Mesenteric fat pad (tissue), 1 donor: ENCODE measurements at places on chromosomes 6 and 20.

- peak; percentile 49 for DNase-seq
These were observed 111.8 kb upstream of the FRMD1 start for GRCh38 chr6:168190646-168191443.

DNA sequence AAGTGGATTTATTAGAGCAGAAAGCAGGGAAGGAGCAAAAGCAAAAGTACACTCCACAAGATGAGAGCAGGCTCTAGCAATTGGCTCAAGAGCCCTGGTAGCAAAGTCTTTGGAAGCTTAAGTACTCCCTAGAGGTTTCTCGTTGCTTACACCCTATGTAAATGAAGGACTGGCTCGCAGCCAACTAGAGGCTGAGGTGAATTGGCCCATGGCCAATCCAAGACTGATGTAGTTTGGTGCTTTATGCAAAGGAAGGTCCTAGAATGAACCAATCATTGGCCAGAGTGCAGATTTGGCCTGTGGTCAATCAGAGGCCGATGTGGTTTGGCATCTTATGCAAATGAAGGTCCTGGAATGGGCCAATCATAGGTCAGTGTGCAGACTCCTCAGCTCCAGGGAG, 191.3 kb upstream of the ARID1B start:
- DNase-seq, result no peak

GRCh38 chr6:56292505-56293181, 45.3 kb upstream of the COL21A1 start:
- no peak for DNase-seq

DNA sequence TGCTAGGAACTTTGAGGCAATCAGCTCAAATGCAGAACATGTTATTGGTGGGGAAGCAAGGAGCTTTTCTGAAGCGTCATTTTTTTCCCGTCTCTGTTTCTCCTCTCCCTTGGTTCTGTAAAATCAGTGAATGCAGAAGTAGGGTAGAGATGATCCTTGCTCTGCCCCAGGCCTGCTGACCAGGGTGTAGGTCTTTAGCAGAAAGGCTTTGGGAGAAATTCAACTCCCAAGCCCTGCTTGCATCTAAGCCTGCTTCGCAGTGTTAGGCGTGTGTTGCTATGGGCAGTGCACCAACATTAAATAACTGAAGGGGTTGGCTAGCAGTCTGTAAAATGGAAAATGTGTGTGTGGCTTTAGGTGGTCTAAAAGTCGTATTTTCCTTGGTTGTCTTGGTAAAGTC, 45.9 kb downstream of the SASH1 start:
- DNase-seq, result no peak
